ENCODE measurements at places on chromosomes 1 and 21. TPM values are rescaled to one million over a fixed set of nuclear protein-coding genes. Genes with fewer than 3 reads are reported as not detected.

Gene CHAF1B
- 2.2 TPM for total RNA-seq

Gene OR2T29
- total RNA-seq: not detected

Gene SPATA17
- not detected for total RNA-seq

Gene COL9A2
- total RNA-seq: 1.2 TPM

Gene ERICH3
- total RNA-seq: not detected
